PC-9 (cell line): ENCODE measurements at places on chromosomes 13 and 19. TPM values are rescaled to one million over a fixed set of nuclear protein-coding genes. Genes with fewer than 3 reads are reported as not detected.

DNA sequence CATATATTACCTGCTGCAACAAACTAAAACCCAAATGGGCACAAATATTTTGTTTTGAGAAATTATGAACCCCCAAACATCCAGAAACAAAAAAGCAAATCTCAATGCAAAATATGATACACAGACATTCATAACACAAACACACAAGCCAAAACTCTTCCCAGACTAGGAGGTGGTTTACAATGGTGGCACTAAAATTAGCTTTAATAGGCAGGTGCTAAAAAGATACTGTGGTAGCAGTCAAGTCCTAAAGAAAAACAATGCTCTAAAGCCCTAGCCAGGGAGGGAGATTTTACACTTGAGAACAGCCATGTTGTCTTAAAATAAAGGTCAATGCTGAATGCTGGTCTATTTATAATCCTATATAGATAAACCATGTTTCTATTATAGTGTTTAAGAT, 65.0 kb downstream of the DOCK9 start:
- H3K4me3 ChIP-seq = no peak overlapping the region
- no peak for DNase-seq
- peaks cover 9% of the 10 kb centered on the region; the same call in 1 of the 2 replicates for H3K36me3 ChIP-seq
- H3K4me1 ChIP-seq = peaks cover 36% of the 10 kb centered on the region
- no peak overlapping the region for H3K27ac ChIP-seq
- no peaks in the 10 kb centered on the region for H3K27me3 ChIP-seq

- no peaks in the 10 kb centered on the region for H3K27me3 ChIP-seq
- H3K4me1 ChIP-seq = no peaks in the 10 kb centered on the region
- no peaks in the 10 kb centered on the region for H3K36me3 ChIP-seq
- no peak overlapping the region for H3K27ac ChIP-seq
- DNase-seq = no peak
- no peak overlapping the region for H3K4me3 ChIP-seq
These were observed 1674.2 kb downstream of the PCDH9 start for GRCh38 chr13:65555962-65556361.

DNA sequence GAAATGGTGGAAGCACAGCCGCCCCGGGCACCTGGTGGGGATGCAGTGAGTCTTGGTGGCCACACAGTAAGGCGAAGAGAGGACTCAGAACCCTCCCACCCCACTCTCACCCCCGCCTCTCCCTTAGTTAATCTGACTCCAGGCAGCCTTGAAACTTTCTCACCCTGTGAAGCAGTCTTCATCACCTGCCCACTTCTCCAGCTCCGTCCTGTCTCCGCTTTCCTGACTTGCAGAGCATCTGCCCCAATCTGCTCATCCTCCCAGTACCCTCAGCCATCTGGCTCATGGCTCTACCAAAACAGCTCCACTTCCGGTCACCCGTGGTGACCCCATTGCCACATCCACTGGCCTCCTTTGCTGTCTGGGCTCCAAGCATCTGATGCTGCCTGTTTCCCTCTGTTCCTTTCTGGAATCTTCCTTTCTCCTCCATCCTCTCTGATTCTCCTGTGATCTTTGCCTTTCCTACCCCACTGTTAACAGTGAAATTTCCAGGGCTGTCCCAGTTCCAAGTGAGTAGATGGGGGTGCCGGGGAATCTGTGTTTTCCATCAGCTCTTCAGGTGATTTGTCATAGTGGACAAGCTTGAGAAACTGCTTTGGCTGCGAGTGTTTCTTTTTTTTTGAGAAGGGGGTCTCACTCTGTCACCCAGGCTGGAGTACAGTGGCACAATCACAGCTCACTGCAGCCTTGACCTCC, 4.3 kb downstream of the USF2 start:
- H3K4me3 ChIP-seq = no peak overlapping the region
- peaks cover 7% of the 10 kb centered on the region; the same call in 1 of the 2 replicates for H3K4me1 ChIP-seq
- H3K27ac ChIP-seq = no peak overlapping the region
- DNase-seq = no peak
- no peaks in the 10 kb centered on the region for H3K27me3 ChIP-seq
- peaks cover 17% of the 10 kb centered on the region for H3K36me3 ChIP-seq

TMEM59L gene
- 0.65 and 2.5 TPM in 2 replicates for total RNA-seq

NCAN gene
- total RNA-seq = not detected in 2 replicates

NXNL1 gene
- total RNA-seq = not detected in 2 replicates

KLK14 gene
- 0.35 and 0.57 TPM in 2 replicates for total RNA-seq
